Mesangial cell (primary cell): ENCODE measurements at places on chromosomes 1 and 21. TPM values are rescaled to one million over a fixed set of nuclear protein-coding genes. Genes with fewer than 3 reads are reported as not detected.

Gene PLA2G2F
- not detected in 2 replicates for total RNA-seq

Gene CFHR2
- total RNA-seq = not detected in 2 replicates

Gene CD84
- not detected in 2 replicates for total RNA-seq

Gene TDRD5
- not detected in 2 replicates for total RNA-seq

Gene MCM3AP
- total RNA-seq = 56.5 and 60.6 TPM in 2 replicates

Gene PRAMEF9
- total RNA-seq = not detected in 2 replicates

Gene NTRK1
- total RNA-seq = under 0.01 and 0.13 TPM in 2 replicates

Gene PTAFR
- under 0.01 and 0.25 TPM in 2 replicates for total RNA-seq

Gene IL20
- not detected in 2 replicates for total RNA-seq

Gene BCAN
- not detected in 2 replicates for total RNA-seq

Gene OR14K1
- total RNA-seq = not detected in 2 replicates

Gene LRRC3
- 2.9 and 3.5 TPM in 2 replicates for total RNA-seq

Gene APOBEC4
- not detected in 2 replicates for total RNA-seq

Gene EDN2
- 5.2 and 15.2 TPM in 2 replicates for total RNA-seq

Gene ABCB10
- total RNA-seq = 8.6 and 13.9 TPM in 2 replicates

Gene BRINP2
- total RNA-seq = under 0.01 TPM in 1 of 2 replicates, not detected in the other

Gene GJC2
- total RNA-seq = 0.16 and 0.51 TPM in 2 replicates

Gene NCAM2
- total RNA-seq = 0.49 and 0.51 TPM in 2 replicates

Gene DENND2C
- total RNA-seq = 0.33 and 0.89 TPM in 2 replicates

Gene BGLAP
- total RNA-seq = 0.51 TPM in 1 of 2 replicates, not detected in the other

Gene FAM3B
- total RNA-seq = not detected in 2 replicates

Gene AMY2B
- total RNA-seq = 0.33 and 1.9 TPM in 2 replicates

Gene C1orf56
- total RNA-seq = 2.0 and 3.0 TPM in 2 replicates

Gene TMED5
- 57.4 and 62.4 TPM in 2 replicates for total RNA-seq

Gene CTSS
- total RNA-seq = under 0.01 and 0.33 TPM in 2 replicates

Gene PPP1R8
- total RNA-seq = 30.3 and 35.5 TPM in 2 replicates
